ENCODE measurements at places on chromosomes 3 and 15. TPM values are rescaled to one million over a fixed set of nuclear protein-coding genes. Genes with fewer than 3 reads are reported as not detected.

GRCh38 chr3:179181993-179182551 is 33.9 kb downstream of the PIK3CA start:
- no peak for DNase-seq

The SERPINI2 gene
- total RNA-seq = not detected

DNA sequence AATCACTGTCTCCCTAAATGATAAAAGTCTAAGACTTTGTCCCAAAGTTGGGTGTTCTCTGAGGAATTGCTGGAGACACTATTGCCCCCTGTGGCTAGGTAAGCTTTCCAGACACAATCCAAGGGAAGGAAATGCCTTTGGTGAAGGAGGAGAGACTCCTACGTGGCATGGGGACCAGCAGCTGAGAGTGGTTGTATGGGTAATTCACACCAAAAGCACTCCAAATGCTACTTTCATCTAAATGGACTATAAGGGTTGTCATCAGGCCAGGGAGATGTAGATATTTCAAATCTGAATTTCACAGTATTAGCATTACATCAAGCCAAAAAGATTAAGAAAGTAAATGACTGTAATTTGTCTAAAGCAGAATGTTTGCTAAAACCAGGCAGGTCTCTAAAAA is 400.8 kb upstream of the THBS1 start:
- DNase-seq = no peak

- DNase-seq = no peak
Observed at GRCh38 chr3:104461431-104461830, 905.3 kb upstream of the ALCAM start.

All from activated B cell treated with CpG ODN at 0.5 μM for 24 hours (primary cell).